HCT116 (cell line): ENCODE measurements at places on chromosomes 4 and X.

DNA sequence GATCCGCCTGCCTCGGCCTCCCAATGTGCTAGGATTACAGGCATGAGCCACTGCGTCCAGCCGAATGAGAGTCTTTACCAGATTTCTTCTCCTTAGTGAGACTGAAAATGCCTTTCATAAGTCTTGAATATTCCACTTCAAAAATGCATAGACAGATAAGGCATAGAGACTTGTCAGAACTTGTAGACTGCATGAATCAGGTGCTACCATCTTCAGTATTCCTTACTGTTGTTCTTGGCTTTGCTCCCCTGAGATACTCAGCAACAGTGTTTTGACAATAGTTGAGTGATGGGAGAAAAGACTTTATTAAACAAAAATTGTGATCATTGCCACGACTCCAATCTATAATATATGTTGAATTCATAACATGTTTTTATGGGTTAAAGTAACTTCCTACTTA is 11.0 kb downstream of the TKTL2 start:
- no peak for DNase-seq

GRCh38 chr4:38381788-38382187 is 282.2 kb upstream of the KLF3 start:
- no peak for DNase-seq

DNA sequence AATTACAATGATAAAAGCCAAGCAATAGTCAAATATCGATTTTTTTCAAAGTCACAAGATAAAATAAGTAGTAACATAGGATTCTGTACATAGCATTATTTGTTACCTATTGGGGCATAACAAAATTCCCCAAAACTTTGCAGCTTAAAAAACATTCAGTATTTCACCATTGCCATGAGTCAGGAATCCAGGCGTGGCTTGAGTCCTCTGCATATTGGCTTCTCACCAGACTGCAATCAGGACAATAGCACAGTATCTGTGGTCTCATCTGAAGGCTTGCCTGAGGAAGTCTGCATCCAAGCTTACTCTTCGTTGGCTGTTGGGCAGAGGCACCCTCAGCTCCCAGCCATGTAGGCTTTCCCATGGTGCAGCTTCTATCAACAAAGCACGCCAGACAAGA is 6.2 kb upstream of the CTBP1 start:
- no peak for DNase-seq

- DNase-seq: no peak
Observed at GRCh38 chrX:154350429-154351182, 23.8 kb downstream of the FLNA start.

- DNase-seq: no peak
Observed at GRCh38 chr4:54717694-54718093, 59.9 kb downstream of the KIT start.

GRCh38 chrX:11040405-11040804 is 70.7 kb upstream of the HCCS start:
- DNase-seq: no peak

DNA sequence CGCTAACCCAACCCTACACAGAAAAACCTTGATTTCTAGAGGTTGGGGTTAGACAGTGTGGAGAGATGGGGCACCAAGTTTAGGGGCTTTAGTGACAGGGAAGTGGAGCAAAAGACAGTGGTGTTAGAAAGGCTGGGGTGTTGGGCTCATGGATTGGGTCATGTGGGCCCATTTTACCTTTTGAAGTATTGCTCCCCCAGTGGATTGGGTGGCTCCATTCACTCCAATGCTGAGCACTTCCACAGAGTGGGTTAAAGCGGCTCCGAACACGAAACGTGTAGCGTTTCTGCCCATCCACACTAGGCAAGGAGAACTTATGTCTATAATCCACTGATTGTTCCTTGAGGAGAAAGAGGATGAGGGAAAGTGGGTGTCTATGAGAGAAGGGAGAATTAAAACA is 2.3 kb downstream of the IL2RG start:
- DNase-seq: no peak

- DNase-seq: no peak
Observed at GRCh38 chrX:373641-374471, 12.9 kb downstream of the PPP2R3B start.

- DNase-seq: no peak
Observed at GRCh38 chr4:163591614-163592020, 97.1 kb downstream of the TMA16 start.

DNA sequence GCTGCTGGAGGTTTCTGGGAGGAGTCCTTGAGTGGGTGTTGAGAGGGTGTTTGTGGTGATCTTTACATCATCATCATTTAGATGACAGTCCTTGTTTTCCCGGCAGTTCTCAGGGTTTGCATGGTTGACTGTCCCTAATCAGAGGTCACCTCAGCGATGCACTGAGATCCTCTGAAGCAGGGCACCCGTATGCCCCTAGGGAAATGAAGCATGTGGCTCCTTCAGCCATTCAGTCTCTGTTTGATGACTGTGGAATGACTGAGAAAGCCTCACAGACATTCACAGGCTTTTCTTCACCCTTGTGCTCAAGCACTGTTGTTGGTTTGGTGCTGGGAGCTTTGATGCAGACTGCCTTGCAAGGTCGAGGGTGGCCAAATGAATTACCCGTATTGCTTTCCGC is 474.7 kb downstream of the SPRY1 start:
- no peak for DNase-seq

DNA sequence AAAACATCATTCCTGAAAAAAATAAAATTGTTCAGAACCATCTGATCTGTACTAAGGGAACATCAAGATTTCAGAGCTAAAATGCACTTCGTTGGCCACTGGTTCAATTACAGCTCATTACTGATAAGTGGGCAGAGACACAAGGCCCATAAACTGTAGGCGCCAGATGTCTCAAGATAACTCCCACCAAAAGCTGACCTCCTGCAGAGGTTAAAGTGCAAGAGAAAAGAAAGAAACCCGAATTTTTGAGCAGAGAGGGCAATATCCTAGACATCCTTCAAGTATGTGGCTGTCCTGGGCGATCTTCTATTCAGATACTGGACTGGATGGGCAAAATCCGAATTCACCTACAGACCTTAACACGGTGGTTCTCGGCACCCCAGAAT is 660 bp downstream of the GEMIN8 start:
- no peak for DNase-seq

- no peak for DNase-seq
Observed at GRCh38 chrX:51421972-51422597, 74.3 kb downstream of the NUDT11 start.

DNA sequence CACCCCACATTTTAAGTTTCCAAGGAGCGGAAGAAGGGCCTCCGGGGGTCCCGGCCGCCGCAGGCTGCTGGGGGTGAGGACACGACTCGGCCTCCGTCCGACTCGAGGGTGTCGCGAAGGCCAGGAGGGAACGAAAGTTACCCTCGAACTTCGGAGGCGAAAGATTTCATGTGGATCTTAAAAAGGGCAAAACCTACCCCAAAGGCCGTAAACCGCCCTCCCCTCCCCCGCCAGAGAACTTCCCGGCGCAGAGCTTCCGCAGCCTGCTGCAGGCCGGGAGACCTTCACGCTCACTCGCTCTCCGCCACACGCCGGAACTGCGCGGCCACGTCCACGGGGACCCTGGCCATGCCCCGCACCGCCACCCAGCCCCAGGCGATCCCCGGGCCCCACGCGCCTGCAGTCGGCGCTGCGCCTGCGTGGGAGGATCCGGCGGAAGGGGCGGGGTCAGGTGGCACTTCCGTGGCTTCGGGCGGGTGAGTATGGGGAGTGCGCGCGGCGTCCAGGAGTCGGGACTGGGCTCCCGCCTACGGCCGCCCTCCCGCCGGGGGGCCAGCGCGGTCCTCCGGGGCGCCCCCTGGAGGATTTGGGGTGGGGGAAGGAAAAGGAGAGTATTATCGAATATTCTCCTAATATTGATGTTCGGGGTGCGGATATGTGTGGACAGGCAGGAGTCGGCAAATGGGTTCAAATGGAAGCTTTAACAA is at the start of gene MMAA:
TSS of gene MMAA (plus strand) at position 454 of the 707 bp plus-strand sequence. CDS start 19,755 bp downstream, outside the sequence.
- peak; percentile 82 for DNase-seq

DNA sequence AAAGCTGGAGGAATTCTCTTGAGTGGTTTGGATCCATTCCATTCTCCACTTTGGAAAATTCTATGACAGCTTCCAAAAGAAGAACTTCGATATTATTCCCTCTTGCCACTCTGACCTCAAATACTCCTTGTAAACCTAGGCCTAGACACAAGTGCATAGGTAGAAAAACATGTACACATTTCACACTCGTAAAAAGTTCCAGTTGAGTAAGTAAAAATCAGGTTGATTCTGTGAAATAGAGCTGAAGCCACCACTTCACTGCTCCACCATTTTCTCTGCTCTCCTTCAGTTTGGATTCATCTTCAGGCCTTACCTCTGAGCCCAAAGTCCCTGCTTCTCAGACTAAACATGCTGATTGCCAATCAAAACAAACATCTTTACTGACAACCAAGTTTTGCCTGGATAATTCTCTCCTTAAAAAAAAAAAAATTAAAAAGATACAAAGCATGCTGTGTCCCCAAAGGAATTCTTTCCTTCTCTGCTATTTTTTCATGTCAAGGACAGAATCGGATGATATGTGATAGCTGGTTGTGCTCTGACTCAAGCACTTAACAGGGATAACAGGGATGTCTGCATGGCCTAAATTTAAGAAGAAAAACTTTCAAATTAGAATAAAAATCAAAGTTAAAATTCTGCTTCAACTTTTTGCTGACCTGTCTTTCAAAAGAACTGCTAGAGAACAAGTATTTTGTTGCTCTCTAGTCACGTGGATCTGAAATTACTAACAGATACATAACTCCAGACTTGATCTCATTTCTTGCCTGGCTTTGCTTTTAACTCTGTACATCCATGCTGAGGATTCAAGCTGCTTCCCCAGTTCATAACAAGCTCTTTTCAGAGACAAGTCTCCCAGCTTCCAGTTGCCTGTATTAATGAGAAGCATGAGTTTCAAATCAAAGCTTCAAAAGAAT is 420.9 kb upstream of the INTU start:
- DNase-seq: no peak

GRCh38 chrX:51151734-51152133 is 180.9 kb upstream of the NUDT10 start:
- DNase-seq: no peak

DNA sequence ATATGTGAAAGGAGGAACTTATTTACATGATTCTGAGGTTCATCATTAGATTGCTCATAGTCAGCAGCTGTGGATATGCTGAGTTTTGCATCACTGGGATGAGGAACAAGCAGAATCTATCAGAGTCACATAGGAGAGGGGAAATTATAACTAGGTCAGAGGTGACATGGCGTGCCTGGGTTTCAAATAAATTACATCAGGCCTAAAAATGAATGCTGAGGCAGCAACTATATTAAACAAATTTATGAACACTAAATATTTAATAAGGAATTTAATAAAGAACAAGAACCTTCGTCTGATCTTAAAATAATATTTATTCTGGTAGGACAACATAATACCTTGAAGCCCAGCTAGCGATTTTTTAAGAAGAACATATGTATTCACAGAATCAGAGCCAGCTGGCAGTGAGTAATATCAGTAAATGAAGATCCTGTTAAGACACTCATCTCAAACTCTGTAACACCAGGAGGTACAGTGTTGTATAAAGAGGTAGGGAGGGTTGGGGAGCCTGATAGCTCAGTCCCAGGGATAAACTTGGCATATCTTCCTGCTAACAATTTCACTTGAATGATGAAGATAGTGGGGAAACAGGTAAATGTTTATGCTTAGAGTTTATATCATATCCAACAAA is 60.9 kb upstream of the HS3ST1 start:
- no peak for DNase-seq

GRCh38 chrX:31297881-31298280 is 226.0 kb upstream of the FTHL17 start:
- no peak for DNase-seq

DNA sequence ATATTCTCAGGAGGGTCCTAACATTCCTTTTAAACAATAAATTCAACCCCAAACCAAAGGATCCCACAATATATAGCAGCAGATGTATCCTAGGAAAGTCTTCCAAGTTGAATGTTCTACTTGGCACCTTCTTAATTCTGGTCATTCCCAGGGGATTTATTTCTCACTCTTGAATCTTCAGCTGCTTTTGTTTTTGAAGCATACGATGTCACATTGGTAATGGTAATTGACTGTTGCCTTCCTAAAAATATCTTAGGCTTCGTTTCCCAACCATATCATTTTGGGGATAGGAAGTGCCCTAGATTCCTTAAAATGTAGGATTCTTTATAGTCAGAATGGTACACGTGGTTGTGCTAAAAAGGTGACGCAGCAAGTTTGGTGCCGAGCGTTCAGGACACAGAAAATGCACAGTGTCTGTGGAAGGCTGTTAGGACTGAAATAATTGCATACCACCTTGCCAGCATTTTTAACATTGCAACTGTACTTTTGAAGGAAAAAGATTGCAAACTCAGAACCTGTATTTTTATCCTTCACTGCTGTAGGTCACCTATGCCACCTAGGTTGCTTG is 8.1 kb downstream of the SNX25 start:
- no peak for DNase-seq

DNA sequence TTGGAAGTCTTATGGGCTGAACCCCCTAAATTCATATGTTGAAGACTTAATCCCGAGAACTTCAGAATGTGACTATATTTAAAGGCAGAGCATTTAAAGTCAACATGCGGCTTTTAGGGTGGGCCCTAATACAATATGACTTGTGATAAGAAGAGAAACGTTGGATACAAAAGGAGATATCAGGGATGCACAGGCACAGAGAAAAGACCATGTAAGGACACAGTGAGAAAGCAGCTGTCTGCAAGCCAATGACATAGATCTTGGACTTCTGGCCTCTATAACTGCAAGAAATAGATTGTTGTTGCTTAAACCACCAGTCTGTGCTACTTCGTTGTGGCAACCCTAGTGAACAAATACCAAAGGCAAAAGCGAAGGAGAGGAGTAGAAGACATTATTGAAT is 42.2 kb downstream of the GABRG1 start:
- DNase-seq: no peak

GRCh38 chr4:23476515-23477090 is 413.2 kb downstream of the PPARGC1A start:
- no peak for DNase-seq

DNA sequence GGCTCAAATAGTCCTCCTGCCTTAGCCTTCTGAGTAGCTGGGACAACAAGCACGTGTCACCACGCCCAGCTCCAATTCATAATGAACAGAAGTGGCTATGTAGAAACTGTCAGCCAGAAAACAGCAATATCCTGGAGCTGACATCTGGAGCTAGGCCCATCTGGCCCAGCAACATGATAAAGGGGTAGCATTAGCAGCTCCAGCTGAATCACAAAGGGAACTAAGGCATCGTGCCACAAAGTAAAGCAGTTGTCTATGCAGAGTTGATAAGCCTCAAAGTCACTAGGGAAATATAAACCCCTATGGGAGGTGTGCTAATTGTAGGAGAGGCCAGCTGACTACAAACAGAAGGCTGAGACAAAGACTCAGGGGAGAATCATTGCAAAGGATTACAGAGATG is 270.5 kb upstream of the GPC4 start:
- DNase-seq: no peak

DNA sequence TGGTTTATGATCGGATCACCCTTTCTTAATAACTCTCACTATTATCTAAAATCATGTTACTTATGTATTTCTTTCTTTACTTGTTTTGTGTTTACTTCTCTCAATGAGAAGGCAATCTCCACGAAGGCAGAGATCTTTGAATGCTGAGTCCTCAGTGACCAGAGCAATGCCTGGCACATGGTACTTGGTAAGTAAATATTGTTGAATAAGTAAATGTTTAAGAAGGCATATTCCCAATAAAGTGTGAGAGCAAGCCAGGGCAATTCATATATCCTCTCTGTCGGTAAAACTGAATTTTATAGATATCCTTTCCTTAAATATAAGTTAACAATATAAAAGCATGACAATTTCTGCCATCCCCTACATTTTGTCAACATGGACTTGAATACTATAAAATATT is 94.4 kb downstream of the UGT8 start:
- no peak for DNase-seq
